ENCODE measurements at places on chromosomes 6 and 20.
A peak's percentile ranks its signal among the peaks of the same experiment; 100 is the strongest.

GRCh38 chr6:165841153-165841558 is 178.1 kb upstream of the PDE10A start:
- DNase-seq, result no peak

DNA sequence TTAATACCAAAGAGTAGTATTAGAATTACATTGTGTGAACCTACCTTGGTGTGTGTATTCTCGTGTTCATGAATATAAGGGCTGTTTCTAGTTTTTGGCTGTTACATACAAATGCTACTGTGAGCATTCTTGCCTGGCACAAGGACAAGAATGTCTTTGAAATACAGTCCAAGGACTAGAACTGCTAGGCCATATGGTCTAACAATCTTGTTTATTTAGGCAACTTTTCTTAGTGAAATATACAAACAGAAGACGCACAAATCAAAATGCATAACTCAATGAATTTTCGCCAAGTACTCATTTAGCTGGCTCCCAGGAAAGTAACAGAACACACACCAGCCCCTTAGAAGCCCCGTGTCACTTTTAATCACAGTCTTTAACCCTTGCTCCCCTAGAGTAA is 28.5 kb downstream of the KDM1B start:
- DNase-seq, result no peak

- DNase-seq, result no peak
These were observed 86.5 kb upstream of the IFNGR1 start for GRCh38 chr6:137305691-137306090.

- no peak for DNase-seq
These were observed 34.3 kb downstream of the CEP250 start for GRCh38 chr20:35489717-35490116.

DNA sequence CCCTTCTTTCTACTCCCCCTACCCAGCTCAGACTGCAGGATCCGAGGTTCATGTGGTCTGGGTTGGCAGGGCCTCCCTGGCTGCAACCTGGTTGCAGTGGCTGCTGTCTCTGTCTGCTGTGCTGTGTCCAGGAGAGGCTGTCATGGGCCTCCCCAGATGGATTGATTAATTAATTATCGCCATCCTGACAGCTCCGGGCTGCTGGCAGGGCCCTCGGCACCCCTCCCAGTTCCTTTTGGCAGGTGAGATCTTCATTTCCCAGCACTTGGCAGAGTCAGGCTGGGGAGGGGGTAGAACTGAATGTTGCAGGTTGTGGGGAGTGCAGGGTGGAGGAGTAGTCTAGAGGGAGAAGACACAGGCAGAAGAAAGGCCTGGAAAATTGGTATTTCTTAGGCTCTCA is 56.7 kb upstream of the ZFAND3 start:
- no peak for DNase-seq

GRCh38 chr20:48750941-48751635 is 76.7 kb downstream of the PREX1 start:
- no peak for DNase-seq

DNA sequence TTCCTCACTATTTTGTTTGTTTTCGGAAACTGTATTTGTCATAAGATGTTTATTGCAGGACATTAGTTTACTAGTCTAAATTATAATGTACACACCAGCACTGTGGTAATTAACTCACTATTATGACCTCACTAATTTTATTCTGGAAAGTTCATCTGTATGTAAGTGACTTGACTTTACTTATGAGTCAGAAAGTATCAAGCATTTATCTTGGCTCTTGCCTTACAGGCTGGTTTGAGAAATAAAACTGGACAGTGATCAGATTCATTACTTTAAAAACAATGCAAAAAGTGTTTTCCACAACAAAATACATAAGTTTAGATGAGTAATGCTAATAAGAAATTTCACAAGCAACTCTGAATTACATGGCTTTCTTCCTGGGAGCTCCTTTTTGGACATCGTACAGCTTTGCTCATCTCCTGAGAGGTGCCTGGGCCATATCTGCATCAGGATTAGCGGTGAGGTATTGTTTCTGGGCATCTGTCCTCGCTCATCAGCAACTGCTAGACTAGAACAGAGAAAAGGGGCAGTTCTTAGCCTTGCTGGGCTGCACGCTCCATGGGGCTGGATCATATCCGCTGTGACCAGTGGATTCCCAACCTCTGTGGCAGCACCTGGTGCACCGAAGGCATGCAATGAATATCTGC is 179.8 kb downstream of the SOD2 start:
- no peak for DNase-seq

DNA sequence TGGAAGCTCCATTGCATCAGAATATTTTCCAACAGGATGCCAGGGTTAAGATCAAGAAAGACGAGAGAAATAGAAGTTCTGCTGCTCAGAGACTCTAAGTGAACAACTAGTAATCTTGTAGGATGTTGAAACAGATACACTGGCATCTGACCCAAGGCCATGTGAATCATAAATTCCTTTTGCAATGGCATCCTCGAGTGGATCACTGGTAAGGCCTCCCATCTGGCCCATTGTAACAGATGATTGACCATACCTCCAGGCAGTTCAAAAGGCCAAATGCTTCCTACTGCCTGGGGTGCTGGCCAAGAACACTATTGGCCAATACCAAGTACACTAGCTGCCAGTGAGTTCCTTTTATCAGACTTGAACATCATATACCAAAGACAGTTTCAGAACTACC is 9.9 kb upstream of the SLC17A3 start:
- no peak for DNase-seq

DNA sequence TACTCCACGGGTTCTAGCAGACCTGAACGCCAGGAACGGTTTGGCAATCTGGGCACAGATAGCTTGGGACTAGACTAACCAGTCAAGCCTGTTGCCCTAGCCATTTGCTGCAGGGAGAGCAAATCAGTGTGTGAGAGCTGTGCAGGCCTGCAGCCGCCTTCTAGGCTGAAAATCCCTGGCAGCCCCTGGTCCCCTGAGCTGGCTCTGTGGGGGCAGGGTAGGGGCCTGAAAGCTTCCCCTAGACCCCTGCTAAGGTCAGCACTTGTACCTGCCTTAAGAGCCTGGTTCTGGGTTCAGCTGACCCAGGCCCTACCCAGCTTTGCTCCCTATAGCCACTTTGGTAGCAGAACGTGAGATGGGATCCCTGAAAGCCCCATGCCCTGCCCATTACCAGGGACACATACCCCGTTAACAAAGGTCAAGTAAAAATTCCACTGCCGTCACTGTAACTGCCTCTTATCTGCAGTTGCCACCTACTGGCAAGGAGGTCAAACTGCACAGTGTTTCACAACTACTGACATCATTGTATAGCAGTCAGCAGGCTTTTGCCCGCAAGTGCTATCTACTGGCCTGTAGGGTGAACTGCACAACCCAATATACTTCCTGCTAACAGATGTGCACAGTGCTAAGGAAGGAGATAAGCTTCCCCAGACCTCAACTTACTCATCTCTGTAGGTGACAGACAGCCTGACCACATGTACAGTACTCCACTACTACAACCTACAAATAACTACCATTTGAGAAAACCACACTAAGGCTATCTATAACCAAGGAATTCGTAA is 95.1 kb upstream of the OLIG3 start:
- no peak for DNase-seq

DNA sequence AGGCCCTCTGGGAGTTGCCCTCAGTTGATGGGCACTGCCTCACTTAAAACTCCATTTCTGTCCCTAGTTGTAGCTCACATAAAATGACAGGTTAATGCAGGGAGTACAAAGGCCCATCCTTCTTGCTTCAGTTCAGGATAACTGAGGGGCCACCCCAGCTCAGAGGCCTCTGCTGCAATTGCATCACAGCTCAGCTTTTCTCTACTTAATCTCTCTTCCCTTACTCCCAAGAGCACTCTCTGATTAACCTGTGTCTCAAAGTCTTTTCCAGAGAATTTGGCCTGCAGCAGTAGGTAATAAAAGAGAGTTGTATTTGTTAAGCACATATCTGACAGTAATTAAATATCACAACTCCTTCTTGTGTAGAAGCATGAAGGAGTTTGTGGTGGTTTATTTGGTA is 40.9 kb upstream of the FLRT3 start:
- no peak for DNase-seq

- DNase-seq, result no peak
These were observed 37.0 kb downstream of the DYNLT1 start for GRCh38 chr6:158607411-158608170.

GRCh38 chr20:23629017-23629541 is 8.7 kb downstream of the CST3 start:
- DNase-seq, result peak; percentile 29

GRCh38 chr6:135506270-135506997 is 8.9 kb upstream of the AHI1 start:
- no peak for DNase-seq

DNA sequence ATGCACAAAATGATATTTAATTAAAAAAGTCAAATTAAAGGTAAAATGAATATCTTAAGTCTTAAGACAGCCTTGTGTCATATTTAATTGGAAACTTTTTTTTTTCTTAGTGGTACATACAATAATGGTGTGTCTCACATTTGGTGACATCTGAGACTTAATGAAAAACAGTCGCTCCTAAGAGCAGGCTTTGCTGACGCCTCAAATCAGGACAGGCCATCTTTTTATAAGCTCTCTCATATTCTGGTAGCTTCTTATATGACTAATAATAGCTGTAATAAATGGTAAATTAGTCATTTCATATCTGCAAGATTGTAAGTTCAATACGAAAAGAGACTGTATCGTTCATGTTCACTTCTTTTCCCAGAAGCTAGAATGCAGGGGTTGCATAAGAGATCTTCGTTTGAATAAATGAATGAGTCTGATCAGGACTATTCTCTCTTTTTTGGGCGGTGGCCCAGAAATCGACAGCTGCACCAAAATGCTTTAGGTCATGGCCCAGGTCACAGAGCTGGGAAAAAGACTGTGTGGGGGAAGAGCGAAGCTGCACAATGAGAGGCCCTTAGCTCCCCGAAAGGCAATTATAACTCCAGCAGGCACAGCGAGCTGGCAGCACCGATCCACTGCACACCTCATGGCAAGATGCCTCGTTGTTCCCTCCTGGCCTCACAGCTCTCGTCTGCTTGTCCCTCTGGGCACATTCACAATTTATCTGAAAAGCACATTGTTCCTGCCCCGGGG is 69.4 kb downstream of the NRN1 start:
- DNase-seq, result no peak

DNA sequence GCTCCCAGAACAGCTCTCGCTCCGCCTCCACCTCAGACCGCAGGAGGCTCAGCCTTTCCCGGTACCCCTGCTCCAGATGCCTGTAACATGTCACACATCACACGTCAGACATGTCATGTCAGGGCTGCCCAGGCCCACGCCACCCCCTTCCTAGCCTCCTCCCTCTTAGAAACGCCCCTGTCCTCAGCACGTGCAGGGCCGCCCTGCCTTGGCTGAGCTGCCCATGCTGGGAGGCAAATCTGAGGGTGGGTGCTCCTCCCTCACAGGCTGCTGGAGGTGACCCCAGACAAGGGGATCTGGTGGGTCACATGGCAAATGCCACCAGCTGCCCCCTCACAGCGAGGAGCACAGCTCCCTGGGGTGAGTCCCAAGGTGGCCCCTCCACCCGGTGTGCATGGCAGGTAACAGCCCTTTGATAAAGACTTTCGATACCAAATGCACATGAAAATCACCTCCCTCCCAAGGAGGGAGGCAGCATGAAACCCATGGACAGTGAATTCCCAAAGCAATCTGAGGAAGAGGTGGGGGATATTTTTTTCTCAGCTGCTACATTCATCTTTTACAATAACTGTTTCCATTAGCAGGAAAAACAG is 84.1 kb downstream of the GINS1 start:
- DNase-seq, result no peak

GRCh38 chr6:54217018-54217417 is 91.2 kb upstream of the TINAG start:
- DNase-seq, result no peak

GRCh38 chr6:42113936-42114636 is 28.3 kb downstream of the C6orf132 start:
- no peak for DNase-seq

DNA sequence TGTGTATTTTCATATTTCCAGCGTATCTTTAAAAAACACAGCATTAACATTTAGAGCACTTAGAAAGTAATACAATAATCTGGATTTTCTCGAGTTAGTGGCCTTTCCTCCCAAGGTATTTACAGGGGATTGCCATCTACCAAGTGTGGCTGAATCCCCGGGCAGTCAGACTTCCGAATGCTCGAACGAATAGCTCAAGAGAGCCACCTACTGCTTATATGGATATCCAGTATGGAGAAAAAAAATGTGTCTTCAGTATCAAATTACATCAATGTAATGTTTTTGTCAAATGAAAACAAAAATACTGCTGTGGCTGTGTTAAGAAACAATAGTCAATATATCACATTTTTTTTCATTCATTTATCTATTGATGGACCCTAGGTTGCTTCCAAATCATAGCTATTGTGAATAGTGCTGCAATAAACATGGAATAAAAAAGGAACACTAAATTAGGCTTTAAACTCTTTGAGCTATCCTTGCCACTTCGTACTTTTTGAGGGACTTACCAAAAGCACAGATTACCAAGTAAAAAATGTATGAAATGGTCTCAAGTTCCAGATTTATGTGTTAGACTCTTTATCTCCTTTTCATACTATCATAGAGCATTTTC is 654.5 kb upstream of the PTCHD4 start:
- DNase-seq, result no peak

DNA sequence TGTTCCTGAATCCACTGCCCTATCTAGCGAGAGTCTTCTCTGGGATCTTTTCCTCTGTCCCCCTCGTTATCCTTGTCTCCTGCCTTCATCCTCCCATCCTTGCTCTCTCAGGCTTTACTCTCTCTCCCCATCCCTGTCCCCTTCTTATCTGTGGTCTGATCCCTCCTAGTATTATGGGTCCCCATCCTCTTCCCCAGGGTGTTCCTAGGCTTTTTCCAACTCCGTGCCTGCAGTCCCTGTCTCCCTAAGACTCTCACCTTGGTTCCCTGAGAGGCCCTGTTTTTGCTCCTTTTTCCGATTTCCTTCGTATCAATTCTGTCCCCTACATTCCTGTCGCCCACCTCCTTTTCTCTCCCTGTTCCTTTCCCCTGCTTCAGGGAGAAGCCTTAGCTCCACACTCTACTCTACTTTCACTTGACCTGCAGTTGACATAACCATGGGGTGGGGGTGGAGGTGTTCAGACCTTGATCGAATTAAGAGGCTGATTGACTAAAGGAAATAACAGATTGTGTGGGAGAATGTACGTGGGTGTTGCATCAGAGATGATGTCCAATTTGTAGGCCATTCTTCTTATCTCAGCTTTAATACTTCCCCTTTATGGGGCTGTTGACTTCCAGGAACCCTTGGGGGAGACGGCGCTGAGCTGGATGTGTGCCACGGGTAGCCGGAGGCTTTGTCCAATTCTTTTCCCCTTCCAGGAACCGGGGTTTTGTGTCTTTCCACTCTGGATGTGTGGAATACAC is 905 bp downstream of the PPARD start:
- DNase-seq, result no peak
